ENCODE measurements at places on chromosomes 3 and 15.

- DNase-seq, result no peak
Observed at GRCh38 chr15:98231696-98232440, 271.4 kb downstream of the ARRDC4 start.

- DNase-seq, result no peak
Observed at GRCh38 chr3:128395500-128396162, 71.1 kb downstream of the DNAJB8 start.

DNA sequence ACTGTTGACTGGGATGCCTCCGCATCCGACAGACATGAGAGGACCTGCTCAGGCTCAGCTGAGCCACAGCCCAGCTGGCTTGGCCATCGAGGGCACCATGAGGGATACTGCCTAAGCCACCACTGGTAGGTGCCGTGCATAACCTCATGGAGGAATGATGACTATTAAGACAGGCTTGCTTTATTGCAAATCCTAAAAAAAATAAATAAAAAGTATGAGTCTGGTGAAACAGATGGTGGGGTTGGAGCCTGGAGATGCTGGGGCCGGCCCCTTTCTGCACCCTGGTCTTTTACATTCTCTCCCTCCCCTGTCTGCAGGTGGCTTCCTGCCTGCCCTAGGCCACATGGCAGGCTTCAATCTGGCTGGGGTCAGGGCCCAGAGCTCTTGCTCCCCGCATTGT lies 24.0 kb upstream of the RAD18 start:
- no peak for DNase-seq

DNA sequence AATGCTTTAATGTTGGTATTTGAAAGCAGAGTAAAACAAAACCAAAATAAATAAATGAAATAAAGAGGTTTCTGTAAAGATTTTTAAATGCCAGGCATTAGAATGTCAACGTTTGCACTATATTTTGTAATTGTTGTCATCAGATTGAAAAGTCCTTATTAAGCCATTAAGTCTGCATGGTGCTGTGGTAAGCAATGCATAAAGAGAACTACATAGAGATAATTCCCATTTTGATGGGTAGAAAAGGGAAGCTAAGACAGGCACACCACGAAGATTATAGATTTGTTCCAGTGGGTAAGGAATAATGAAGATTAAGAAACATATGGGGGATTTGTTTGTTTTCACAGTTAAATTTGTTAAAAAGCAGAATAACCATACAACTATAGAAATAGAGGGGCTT lies 52.5 kb upstream of the PPARG start:
- no peak for DNase-seq

DNA sequence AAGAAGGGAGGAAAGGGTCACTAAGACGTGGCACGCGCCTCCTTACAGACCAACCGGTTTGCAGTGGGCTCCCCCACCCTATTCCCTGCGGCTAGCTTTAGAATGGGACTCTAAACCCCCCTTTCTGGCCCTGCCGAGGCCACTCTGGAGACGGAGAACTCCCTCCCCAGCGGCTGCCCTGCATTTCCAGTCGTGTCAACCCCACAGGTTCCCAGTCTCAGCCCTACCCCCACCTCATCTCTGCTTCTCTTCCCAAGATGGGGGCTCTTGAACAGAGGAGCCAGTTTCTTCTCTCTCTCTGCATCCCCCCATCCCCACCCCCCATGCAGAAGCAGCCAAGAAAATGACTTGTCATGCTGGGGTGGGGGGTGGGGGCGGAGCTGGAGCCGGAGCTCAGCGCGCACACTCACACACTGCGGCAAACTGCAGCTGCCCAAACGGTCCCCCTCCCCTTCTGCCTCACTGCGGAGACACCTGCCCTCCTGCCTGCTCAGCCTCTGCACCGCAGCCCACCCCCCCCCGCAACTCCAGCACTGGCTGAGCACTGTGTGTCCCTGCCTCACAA lies 871 bp downstream of the MAP1A start:
- no peak for DNase-seq

DNA sequence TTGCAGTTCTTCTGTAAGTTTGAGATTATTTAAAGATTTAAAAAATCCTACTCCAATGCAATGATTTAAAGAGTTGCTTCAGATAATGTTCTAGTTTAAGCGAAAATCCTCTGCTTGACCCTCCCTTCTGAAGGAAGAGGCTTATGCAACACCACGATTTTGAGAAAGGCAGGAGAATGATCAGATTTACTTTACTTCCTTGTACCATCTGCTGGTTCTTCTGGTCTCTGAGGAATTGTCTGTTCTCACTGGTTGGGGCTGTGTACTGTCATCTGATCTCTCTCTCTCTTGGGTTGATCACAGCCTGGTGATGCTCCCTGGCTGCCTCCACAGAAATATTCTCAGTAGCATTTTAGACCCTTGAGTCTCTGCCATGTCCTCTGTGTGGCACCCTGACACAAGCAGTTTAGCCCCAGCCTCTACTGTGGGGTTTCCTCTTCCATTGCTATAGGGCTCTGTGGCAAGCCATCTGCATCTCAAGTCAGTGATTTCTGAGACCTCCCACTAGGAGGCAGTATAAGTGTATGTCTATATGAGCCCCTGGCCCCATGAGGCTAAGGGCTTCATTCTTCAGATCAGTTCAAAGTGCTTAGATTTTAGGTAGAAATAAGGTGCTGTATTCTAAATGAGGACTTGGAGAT lies 50.8 kb upstream of the PLAAT1 start:
- peak; percentile 23 for DNase-seq

DNA sequence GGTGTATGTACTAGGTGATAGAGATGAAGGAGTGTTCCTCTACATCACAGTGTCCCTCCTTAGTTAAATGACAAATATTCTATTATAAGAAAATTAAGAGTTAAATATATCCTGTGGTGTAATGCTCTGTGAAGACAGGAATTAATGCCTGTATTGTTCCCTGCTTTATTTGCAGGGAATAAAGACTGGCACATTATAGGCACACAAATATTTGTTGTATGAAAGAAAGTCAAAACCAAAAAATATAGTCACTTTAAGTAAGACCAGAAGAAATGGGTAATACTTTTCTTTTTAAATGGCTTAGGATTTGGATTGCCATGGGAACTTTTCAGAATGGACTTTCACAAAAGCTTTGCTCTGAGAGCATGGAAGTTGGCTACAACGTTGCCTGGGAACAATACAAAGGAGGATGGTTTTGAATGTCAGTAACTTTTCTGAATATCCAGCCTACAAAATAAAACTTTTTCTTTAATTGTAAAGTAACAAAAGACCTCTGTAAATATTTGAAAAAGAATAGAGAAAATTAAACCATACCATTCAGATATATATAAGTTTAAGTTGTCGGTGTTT lies 158.0 kb upstream of the P2RY1 start:
- no peak for DNase-seq

All from HepG2 (cell line).